ENCODE measurements at places on chromosomes 16 and 17.

GRCh38 chr17:65055280-65055707 is 1.2 kb downstream of the GNA13 start:
- no peak for DNase-seq

GRCh38 chr17:49760932-49761558 is 2.9 kb downstream of the FAM117A start:
- DNase-seq, result no peak

GRCh38 chr16:50613281-50613963 is 65.2 kb downstream of the NKD1 start:
- DNase-seq, result no peak

DNA sequence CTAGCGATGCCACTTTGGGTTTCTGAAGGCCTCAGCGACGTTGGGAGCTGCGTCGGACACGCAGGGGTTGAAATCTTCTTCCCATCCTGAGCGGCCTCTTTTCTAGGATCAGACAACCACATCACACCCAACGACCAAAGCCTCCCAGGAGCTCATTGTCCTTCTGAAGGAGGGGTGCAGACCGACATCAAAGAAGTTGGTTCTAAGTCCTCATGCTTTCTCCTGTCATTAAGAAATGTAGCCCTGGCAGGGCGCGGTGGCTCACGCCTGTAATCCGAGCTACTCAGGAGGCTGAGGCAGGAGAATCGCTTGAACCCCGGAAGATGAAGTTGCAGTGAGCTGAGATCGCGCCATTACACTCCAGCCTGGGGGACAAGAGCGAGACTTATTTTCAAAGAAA is 1681.9 kb downstream of the TP53TG3F start:
- DNase-seq, result no peak

- no peak for DNase-seq
Measured at GRCh38 chr16:86930001-86930400, 351.7 kb downstream of the FOXL1 start.

GRCh38 chr16:12422233-12422632 is 381.5 kb downstream of the CPPED1 start:
- DNase-seq, result no peak

DNA sequence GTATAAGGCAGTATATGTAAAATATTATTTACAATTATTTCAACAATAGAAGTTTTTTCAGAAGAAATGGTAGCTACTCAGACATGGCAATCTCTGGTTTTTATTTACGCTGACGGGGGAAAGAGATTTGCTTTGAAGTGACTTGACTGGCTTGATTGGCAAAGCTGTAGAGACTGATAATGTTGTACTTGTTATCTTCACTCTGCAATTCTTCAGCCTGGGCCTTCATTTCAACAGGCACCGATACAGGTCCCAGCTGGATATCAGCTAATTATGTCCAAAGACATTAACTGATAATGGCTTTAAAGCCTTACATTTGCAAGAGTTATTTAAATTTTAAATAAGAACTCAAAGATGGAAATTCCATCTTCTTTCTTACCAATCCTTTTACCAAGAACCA is 151.4 kb upstream of the HS3ST3A1 start:
- no peak for DNase-seq

- DNase-seq, result no peak
Measured at GRCh38 chr16:284204-285120, 1.5 kb downstream of the PDIA2 start.

GRCh38 chr17:8162997-8163977 is 539 bp upstream of the VAMP2 start:
- DNase-seq, result no peak

GRCh38 chr16:28264656-28265055 is 27.7 kb upstream of the SBK1 start:
- DNase-seq, result no peak

DNA sequence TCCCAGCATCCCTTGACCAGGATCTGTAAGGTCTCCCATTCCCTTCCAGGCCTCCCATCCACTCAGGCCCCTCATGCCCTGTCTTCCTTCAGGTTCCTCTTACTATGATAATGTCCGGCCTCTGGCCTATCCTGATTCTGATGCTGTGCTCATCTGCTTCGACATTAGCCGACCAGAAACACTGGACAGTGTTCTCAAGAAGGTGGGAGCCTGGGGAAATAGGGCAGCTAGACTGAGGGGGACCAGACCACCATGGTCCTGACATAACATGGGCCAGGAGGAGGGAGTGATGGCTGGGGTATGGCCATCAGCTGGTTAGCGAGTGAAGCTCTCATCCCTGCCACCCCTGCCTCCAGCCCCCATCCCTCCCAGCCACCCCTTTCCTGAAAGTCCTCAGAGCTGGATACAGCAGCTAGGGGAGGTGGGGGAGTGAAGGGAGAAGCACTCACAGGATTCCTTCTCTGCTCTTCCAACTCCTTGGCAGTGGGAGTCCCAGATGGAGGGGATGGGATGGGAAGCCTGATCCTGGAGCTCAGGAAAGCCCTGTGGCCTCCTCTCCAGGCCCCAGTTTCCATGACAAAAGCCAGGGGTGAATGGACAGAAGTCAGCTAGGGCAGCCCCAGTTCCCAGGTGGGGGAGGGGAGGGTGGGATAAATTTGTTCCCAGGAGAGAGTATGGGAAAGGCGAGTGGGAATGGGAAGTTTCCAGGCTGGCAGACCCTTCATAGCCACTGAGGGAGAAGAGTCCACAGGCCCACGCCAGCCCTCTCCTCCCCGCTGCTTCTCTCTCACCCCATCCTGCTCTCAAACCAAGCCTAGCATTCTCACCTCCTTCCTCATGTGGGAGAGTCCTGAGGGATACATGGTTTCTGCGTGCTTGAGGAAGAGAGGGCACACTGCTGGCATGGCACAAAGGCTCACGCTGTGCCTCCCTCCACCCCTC is 2.3 kb downstream of the RND2 start:
- DNase-seq, result no peak

GRCh38 chr17:61540874-61541273 is 50.1 kb downstream of the NACA2 start:
- no peak for DNase-seq

- DNase-seq, result no peak
Measured at GRCh38 chr17:31327534-31328159, 6.2 kb upstream of the EVI2A start.

DNA sequence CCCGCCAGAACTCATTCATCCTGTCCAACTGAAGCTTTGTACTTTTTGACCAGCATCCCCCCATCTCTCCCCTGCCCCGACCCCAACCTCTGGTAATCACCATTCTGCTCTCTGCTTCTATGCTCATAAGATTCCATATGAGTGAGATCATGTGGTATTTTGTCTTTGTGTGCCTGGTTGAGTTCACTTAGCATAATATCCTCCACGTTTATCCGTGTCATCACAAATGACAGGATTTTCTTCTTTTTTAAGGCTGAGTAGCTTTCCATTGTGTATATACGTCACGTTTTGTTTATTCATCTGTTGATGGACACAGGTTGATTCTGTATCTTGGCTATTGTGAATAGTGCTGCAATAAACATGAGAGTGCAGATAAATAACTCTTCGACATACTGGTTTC is 278.9 kb downstream of the SNX29 start:
- no peak for DNase-seq

DNA sequence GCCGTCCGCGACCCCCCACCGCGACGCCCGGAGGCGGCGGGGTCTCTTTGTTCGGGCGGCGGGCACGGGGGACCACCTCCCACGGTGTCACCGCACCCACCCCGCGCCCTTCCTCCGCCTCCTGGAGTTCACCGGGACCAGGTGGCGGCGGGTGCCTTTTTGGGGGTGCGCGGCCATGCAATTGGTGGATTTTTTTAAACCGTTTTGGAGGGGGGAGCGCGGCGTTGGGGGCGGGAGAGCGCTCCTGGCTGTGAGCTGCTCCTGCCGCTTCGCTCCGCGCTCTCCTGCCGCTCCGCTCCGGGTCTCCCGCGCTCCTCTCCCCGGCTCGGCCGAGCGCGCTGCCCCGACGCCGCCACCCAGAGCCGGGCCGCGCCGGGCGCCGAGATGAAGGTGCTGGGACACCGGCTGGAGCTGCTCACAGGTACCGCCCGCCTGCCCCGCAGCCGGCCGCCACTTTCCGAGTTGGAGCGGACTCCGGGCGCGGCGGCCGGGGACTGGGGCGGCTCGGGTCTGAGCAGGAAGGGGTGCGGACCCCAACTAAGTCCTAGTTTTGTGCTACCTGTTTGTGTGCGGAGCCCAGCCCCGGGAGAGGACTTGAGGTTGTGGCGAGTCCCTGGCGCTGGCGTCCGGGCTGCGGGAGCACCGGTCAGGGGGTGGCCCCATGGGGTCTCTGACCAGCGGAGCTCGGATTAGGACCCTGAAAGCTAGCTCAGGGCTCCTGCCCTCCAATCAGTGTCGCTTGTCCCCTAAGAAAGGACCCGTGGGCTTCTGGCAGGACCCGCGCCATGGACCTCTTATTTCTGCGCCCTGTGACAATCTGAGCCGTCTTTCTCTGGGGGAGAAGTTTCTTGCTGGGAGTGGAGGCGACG is 35.7 kb upstream of the NDRG4 start:
- DNase-seq, result no peak

DNA sequence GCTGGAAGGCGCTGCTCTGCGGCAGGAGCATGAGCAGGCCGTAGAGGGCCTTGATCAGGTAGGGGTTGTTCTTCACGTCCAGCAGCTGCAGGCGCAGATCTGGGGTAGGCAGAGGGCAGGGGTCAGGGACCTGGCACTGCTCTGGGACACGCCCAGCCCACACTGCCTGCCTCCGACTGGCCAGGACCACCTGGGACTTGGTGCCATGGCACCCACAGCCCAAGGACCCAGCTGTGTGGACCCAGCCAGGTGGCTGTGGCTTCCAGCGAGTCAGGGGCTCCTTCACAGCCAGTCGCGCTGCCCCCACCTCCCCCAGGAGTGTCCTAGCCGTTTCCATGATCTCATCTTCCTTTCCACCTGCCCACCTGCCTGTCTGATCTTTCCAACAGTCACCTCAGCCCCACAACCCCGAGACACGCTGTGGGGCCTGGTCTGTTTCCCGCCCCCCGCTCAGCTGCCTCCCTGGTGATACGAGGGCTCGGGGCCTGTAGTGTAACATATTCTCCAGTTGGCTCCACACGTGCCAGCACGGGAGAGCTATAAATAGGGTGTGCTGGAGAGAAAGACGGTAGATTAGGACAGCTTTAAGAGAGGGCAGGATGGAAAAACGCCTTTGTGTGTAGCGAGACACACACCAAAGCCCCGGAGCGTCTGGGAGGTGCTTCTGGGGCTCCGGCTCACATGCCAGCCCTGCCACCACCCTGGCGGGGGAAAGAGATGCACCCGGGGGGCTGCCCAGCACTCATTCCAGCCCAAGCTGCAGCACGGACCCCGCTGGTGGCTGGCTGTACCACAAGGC is 7.2 kb upstream of the MTSS2 start:
- no peak for DNase-seq

GRCh38 chr17:72467841-72468653 is 347.2 kb downstream of the SOX9 start:
- DNase-seq, result no peak

DNA sequence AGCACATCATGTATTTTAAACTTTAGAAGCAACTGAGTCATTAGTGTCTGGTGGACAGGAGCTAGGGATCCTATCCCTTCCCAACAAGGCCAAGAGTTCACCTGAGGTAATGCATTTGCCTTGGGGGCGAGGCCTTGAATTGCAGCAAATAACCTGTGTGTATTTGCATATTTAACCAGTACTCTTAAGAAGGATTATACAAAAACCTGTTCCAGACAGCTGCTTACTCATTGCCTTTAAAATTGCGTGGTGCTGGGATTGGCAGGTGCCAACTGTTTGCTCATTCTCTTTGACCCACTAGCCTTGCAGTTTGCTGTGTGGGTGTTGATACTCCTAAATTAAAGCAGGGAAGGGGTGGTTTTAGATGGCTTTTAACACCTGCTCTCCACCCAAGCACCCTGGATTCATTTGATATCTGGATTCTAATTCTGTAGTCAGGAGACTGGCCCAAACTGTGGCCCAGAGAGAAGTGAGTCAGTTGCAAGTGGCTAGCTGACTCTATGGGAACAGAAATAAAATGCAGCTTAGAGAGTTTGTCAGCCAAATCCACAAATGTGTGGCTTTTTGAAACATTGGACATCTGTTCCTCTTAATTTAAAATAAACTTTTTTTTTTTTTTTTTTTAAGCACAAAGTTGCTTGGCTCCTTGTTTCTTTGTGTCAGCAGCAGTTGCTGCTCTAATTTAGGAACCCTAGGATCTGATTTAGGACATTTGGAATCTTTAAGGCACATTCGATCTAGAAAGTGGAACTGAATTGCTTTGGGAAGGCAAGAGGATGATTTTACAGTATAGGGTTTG is 46.9 kb downstream of the TUBD1 start:
- no peak for DNase-seq

DNA sequence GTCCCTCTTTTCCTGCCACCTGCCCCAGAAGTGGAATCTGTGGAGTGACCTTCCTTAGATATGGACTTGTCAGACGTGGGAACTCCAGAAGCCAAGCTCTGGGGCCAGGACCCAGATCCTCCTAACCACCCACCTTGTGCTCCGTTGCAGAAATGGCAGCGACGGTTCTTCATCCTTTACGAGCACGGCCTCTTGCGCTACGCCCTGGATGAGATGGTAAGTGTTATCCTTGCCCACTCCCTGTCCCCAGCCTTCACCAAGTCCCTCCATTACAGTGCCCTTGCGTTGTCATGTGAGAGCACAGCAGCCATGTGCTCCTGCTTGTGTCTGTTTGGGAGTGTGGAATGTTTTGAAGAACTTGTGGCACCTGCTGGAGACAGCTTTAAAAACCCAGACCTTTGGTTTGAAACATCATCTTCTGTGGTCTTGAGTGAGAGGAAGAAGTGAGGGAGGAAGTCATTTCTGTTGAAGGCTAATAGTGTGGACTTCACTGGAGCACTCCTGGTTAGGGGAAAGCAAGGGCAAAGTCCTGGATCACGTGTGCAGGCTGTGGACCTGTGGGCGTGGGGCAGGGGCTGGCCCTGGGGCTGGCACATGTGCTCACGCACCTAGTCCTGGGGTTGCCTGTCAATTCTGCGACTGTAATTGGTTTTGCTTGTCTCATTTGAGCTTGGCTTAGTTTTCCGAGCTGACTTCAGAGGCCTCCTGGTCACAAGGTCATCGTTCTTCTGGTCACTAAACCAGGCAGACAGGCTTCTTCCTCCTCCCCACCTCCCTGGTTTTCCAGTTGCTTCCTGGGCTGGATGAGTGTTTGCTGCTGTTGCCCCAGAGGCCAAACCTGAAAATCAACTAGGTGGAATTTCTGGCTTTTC is 35.8 kb downstream of the MPRIP start:
- no peak for DNase-seq

- DNase-seq, result no peak
Measured at GRCh38 chr16:81843243-81843582, 64.1 kb downstream of the PLCG2 start.

- no peak for DNase-seq
Measured at GRCh38 chr17:79902146-79902791, 63.0 kb upstream of the CBX4 start.

- no peak for DNase-seq
Measured at GRCh38 chr16:9904526-9904925, 277.7 kb downstream of the GRIN2A start.

- no peak for DNase-seq
Measured at GRCh38 chr16:84729716-84730320, 30.0 kb downstream of the USP10 start.

GRCh38 chr17:72219137-72219823 is 98.5 kb downstream of the SOX9 start:
- no peak for DNase-seq

- no peak for DNase-seq
Measured at GRCh38 chr16:7545251-7545650, 212.6 kb downstream of the RBFOX1 start.
